Vagina (tissue), 2 donors: ENCODE measurements at places on chromosomes 13 and 19. TPM values are rescaled to one million over a fixed set of nuclear protein-coding genes. Genes with fewer than 3 reads are reported as not detected.
A peak's percentile ranks its signal among the peaks of the same experiment; 100 is the strongest.

DNA sequence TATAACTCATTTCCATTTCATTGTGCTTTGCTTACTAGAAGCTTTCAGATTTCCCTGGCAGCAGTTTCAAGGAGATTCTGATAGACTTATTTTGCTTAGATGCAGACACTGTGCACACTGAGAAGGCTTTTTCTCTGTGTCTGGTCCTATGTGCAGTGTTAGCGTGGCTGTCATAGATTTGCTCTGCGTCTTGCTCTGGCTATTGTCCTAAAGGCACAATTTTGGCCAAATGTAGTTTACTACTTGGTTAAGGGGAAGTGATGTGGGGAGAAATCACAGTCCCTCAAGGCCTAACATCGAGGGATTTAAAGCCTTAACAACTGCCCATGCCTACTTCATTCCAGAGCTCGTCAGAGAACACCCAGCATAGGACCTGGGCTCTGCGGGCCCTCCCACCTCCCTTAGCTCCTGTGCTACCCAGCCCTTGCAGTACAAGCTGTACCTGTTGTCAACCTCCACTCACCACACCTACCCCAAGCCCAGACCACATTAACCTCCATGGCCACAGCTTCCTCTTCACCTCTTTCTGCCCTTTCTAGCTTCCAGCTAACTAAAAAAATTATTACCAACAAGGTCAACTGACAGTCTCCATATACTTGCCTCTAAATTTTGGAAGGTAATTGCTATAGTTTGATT is 38.9 kb upstream of the KATNAL1 start:
- no peaks in the 10 kb centered on the region for H3K36me3 ChIP-seq
- peak overlapping the region; percentile 27 for H3K27ac ChIP-seq
- no peaks in the 10 kb centered on the region for H3K27me3 ChIP-seq

DNA sequence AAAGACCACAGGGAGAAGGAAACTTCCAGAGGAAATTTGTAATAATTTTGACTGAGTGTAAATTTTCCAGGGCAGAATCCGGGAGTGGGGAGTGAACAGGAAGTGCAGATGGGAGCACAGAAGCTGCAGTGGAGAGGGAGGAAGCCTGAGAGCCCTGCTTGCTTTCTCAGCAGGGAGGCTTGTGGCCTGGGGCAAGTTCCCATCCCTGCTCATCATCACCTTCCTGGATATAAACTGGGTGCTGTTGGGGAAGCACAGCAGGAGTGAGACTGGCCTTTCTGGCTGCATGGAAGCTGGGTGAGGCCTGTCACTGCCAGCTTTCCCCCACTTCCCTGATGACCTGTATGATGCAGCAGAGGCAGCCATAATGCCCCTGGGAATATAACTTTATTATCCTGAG is 532.9 kb downstream of the SLITRK6 start:
- no peaks in the 10 kb centered on the region for H3K36me3 ChIP-seq
- no peaks in the 10 kb centered on the region for H3K27me3 ChIP-seq
- no peak overlapping the region for H3K27ac ChIP-seq
- H3K4me3 ChIP-seq = no peak overlapping the region
- H3K4me1 ChIP-seq = no peaks in the 10 kb centered on the region

- H3K4me1 ChIP-seq = no peaks in the 10 kb centered on the region
- no peaks in the 10 kb centered on the region for H3K36me3 ChIP-seq
- no peak overlapping the region for H3K4me3 ChIP-seq
- no peak overlapping the region for H3K27ac ChIP-seq
- no peaks in the 10 kb centered on the region for H3K27me3 ChIP-seq
- no peak for DNase-seq
These were observed 171.5 kb upstream of the SLITRK6 start for GRCh38 chr13:85970727-85971126.

DNA sequence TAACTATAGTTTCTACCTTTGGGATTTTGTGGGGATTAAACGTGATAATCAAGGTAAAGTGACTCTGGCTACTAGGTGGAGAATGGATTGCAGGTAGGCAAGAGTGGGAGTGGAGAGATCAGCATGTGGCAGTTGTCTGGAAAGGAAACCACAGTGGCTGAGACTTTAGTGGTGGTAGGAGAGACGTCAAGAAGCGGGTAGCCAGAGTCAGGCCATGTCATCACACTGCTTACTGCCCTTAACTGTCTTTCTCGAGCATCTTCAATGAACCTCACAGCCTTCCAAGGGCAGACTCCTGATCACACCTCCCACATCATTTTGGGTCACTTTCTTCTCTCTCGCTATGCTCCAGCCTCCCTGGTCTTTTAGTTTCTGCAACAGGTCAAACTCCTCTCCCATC is 28.6 kb upstream of the MBNL2 start:
- H3K27me3 ChIP-seq = no peaks in the 10 kb centered on the region
- H3K4me3 ChIP-seq = no peak overlapping the region
- peaks cover 14% of the 10 kb centered on the region for H3K4me1 ChIP-seq
- no peak for DNase-seq
- H3K27ac ChIP-seq = no peak overlapping the region
- H3K36me3 ChIP-seq = no peaks in the 10 kb centered on the region

Gene TLE6
- 10.6 TPM for total RNA-seq

DNA sequence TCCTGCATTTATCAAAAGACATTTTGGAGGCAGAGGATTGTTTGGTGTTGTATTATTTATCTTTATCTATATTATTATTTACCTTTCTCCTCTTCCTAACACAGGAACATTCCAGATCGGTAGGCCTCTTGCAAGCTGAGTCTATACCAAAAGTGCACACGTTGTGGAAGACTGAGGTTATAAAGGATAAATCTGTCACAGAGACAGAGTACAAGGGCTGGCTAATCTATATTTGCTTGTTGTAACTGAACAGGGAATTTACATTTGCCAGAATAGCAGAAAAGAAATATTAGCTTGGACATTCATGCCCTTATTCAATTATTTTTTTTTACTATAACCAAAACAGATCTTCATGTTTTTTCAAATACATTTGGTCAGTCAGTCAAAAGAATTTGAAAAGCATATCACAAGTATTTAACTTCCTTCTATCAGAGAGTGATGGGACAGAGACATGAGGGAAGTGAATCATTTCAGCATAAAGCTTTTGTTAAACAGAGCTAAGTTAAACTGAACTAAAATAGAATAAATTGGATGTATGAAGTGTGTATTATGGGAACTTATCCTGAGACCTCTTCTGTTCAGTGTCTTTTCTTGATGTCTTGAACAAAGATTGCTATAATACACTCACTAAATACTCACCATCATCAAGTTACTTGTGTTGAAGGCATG is 352.5 kb downstream of the DNAJC15 start:
- H3K27me3 ChIP-seq = no peaks in the 10 kb centered on the region
- H3K4me1 ChIP-seq = no peaks in the 10 kb centered on the region
- DNase-seq = no peak

Gene ADAMTS10
- 66.3 TPM for total RNA-seq

Gene MYBPC2
- not detected for total RNA-seq

GRCh38 chr19:22735911-22736645 is 47.9 kb downstream of the ZNF99 start:
- no peak overlapping the region for H3K27ac ChIP-seq
- no peaks in the 10 kb centered on the region for H3K4me1 ChIP-seq
- peak; percentile 34 for DNase-seq
